ENCODE measurements at places on chromosomes 16 and 17.

DNA sequence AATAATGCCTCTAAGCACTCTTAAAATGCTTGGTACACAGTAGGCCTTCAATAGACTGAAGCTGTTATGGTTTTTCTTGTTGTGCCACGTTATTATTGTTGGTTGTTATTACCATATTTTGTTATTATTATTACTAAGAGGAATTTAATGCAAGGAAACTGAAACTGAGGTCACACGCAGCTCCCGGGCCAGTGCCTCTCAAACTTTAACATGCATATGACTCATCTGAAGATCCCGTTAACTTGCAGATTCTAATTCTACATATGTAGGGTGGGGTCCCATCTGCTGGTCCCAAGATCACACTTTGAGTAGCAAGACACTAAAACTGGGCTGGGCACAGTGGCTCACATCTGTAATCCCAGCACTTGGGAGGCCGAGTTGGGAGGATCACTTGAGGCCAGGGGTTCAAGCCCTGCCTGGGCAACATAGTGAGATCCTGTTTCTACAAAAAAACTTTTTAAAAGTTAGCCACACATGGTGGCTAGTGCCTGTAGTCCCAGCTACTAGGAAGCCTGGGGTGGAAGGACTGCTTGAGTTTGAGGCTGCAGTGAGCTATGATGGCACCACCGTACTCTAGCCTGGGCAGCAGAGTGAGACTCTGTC is 888 bp downstream of the ACSM5 start:
- no peak for DNase-seq

DNA sequence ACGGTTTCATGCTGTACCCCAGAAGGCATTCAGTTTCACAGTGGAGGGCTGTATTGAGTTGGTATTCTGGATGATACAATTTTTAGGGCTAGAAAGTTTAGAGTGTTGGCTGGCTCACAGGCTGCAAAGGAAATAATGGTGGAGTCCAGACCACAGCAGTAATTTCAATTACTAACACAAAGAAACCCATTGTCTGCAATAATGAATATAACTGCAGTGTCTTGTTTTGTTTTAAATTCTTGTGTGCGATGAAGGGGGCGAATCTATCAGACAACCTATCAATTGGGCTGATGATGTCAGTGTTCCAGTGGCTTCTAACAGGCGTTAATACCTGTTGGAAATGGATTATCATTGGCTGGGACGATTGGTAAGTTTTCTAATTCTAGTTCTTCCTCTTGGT is 1.5 kb downstream of the SP2 start:
- DNase-seq = no peak

DNA sequence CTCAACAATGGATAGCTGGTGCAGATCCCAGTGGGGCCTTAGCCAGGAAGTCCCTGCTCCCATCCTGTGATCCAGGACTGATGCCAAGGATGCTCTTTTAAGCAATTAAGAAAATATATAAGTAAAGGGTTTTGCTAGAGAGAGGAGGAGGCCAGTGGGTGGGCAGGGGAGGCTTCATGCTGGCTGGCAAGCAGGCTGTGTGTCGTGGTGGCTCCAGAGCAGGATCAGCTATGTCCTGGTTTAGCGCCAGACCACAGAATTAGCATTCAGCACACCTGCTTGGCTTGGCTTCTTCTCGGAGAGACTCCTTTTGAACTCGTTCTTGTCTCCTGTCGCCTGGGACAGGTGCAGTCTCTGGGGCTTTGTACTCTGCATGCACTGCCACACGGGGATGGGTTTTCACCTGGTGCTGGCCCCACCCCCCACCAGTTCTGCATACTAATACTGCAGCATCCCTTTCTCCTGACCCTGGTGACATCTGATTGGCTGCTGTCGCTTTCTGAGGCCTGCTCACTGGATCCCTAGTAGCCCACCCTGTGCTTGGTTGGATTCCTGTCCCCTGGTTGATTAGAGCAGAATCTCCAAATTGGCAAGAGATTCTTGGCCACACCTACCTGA is 66.1 kb downstream of the PLD6 start:
- DNase-seq = peak; percentile 80

DNA sequence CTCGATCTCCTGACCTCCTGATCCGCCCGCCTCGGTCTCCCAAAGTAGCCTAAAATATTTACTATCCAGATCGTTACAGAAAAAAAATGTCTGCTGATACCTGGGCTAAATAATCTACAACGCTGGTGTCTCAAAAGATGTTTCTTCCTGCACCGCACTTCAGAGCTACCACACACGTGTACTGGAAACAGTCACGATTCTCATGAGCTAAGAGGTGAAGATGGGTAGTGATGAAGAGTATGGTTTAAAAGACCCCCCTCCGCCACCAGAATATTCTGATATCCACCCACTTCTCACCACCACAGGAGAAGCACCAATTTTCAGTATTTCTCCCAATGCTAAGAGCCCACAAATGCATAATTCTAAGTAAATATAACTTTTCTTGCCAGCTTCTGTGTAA is 50.2 kb downstream of the SMG6 start:
- DNase-seq = no peak

DNA sequence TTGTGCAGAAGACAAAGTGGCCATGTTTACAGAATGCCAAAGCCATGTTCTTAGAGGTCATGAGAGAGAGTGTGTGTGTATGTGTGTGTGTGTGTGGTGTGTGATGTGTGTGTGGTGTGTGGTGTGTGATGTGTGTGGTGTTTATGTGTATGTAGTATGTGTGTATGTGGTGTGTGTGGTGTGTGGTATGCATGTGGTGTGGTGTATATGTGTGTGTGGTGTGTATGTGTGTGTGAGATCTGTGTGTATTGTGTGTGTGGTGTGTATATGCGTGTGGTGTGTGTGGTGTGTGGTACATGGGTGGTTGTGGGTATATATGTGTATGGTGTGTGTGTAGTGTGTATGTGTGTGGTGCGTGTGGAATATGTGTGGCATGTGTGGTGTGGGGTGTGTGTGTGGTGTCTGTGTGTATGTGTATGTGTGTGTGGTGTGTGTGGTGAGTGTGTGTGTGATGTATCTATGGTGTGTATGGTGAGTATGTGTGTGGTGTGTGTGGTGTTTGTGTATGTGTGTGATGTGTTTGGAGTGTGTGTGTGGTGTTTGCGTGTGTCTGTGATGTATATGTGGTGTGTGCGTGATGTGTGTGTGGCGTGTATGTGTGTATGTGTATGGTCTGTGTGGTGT is 8.2 kb upstream of the KRT17 start:
- no peak for DNase-seq
